Pancreas (tissue), 10 donors: ENCODE measurements at places on chromosomes 7 and 10.
A peak's percentile ranks its signal among the peaks of the same experiment; 100 is the strongest.

DNA sequence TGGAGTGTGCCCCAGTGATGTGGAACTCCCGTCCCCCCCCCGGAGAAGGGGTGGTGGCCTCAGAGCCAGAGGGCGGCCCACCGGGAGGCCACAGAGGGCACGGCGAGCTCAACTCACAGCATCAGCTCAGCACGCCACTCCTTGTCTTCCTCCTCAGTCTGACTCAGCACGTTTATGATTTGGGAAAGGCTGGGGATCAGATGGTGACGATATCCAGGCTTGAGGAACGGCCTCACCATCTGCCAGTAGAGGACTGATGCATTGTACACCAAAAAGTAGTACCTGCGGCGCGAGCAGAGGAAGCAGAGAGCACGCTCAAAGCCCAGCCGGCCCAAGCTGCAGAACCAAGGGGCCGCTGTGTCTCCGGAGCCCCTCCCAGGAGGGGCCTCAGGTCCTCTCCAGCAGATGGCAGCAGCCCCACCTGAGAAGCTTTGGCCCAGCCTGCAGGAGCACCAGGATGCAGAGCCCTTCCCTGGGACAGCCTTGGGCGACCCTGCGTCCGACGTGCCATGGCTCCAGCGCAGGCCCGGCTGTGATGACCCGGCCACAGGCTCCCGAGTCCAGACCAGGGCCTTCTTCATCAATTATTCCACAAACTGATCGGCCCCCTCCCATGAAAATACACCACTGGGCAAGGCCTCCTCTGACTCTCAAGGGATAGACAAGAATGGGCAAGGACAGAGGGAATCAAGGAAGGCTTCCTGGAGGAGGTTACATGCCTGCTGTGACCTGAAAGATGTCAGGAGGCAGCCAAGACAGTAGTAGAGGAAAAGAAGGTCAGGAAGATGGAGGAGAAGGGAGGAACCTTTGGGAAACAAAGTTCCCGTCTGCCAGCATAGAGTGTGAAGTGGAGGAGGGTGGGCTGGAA is 3.7 kb downstream of the CFAP46 start:
- DNase-seq: peak; percentile 44

- DNase-seq: no peak
Observed at GRCh38 chr7:144723301-144723700, 112.6 kb downstream of the TPK1 start.

GRCh38 chr10:97687785-97688781 is 1.0 kb upstream of the AVPI1 start:
- DNase-seq: no peak

GRCh38 chr10:116748041-116748440 is 5.7 kb upstream of the HSPA12A start:
- DNase-seq: no peak

DNA sequence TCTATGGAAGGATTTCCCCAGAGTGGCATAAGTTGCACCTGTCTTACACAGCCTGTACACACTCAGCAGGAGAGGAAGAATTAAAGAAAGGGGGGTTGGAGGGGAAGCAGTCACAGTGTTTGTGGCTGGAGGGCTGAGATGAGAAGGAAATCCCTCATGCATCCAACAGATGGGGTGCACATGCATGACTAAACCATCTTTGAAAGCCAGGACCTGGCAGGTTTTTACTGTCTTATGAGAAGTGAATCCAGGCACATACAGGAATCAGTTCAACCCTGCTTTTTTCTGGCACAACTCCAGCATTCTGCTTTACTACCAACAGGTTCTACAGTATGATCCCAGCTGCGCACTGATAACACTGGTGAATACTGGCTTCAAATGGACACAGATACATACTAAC is 107.7 kb downstream of the CACNA2D1 start:
- peak; percentile 11 for DNase-seq

DNA sequence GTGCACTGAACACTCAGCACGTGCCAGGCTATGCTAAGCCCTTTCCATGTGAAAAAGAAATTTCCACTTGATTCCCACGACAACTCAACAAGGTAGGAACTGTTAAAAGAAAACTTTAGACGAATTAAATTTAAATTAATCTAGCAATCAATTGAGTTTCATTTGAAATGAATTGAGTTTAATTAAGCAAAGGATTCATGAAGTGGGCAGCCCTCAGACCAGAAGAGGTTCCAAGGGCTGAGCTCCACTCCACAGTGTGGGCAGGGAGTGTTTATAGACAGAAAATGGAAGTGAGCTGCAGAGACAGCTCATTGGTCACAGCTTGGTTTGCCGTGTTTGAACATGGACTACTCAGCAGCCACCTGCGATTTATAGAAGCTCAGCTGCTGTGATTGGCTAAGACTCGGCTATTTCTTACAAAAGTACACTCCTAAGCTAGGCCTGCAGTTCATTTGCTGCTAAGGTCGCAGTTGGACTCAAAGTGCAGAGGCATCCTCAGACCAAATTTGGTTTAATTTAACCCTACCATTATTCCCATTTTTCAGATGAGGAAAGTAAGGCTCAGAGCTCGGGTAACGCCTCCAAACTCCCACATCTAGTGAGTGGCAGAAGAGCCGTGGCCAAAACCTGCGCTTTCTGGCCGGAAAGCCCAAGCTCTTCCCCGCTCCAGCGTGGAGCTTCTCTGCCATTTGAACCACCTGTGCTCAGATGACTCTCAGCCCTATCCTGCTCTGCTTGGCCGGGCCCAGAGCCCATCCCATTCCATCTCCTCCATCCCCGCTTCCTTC is 24.9 kb downstream of the CALML3 start:
- peak; percentile 2 for DNase-seq

DNA sequence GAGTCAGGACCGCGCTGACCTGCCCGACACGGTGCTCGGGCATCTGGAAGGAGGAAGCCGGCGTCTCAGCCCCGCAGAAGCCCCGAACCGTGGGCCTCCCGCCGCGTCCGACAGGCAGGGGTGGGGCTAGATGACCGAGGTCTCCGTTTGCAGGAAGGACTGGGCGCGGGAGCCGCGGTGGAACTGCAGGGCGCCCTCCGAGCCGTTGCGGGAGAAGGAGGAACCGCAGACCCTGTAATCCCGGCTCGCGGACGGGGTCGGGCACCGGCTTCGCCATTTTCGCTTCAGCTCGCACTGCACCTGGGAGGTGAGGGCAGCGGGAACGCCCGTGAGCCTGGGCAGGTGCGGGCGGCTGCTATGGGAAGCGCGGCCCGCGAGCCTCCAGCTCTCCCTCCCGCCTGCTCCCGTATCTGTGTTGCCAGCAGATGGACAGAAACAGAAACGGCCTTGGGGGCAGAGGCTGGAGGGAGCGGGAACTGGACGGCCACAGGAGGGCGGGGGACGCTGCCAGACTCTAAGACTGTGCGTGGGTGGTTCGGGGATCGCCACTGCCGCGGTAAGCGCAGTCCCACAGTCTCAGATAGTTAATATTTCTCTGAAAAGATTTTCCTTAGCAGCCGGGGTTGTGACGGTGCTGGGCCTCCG is 114.1 kb downstream of the VIPR2 start:
- DNase-seq: peak; percentile 62

- no peak for DNase-seq
Observed at GRCh38 chr7:64887756-64888508, 15.1 kb upstream of the ZNF273 start.

GRCh38 chr10:69973678-69974077 is 79.0 kb upstream of the MACROH2A2 start:
- DNase-seq: no peak

DNA sequence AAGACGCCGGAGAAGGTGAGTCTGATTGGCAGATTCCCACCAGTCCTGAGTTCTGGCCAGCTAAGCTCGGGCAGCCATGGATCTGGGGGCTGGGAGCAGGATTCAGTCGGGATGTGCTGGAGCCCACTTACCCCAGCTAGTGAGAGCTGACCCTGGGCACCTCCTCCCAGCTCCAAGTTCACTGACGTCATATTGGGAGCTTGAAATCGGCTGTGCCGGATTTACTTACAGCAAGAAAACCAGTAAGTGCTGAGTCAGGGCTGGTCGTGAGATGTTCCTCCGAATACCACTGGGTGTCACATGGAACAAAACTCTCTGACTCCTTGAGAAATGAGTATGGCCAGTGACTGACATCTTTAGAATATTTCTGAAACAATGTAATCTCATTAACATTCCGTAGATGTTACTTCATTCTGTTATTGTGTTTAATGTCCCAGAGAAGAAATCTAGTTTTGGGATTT is 621.2 kb downstream of the SDK1 start:
- no peak for DNase-seq
